T-helper 2 cell treated with Interferon-gamma antibody and Interleukin-4, amounts not matched to agents 5 μg/mL and 100 μg/mL, for 36 hours (primary cell): ENCODE measurements at places on chromosomes 4 and X.

DNA sequence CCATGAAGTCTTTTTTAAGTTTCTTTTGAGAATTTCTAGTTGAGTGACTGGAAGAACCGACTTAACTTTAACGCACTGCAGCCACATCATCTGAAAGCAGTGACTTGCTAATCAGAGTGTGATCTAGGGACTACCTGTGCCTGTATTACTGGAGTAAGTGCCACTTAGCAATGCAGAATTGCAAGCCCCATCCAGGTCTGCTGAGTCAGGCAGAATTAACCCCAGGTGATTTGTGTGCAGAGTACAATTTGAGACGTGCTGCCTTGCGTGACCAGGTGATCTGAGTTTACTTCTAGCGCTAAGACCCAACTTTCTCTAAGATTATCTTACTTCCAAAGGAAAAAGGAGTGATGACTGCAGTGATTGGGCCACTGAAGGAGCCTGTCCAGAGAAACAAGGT is 85.3 kb downstream of the CLCN4 start:
- DNase-seq = no peak

DNA sequence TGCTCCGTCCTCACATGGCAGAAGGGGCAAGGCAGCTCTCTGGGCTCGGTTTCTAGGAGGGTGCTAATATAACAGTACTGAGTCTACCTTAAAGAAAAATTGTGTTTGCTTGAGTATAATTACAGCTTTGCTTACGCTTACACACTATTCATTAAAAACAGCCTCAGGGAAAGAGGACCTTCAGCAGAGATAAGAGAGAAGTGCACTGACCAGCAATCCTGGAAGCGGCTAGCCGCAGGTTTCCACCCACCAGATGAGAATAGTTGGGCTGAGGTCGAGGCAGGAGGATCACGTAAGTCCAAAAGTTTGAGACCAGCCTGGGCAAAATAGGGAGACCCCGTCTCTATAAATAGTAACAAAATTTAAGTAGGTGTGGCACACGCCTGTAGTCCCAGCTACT is 15.2 kb upstream of the MRFAP1 start:
- no peak for DNase-seq

GRCh38 chrX:103927030-103927429 is 35.4 kb upstream of the TMSB15B start:
- no peak for DNase-seq

DNA sequence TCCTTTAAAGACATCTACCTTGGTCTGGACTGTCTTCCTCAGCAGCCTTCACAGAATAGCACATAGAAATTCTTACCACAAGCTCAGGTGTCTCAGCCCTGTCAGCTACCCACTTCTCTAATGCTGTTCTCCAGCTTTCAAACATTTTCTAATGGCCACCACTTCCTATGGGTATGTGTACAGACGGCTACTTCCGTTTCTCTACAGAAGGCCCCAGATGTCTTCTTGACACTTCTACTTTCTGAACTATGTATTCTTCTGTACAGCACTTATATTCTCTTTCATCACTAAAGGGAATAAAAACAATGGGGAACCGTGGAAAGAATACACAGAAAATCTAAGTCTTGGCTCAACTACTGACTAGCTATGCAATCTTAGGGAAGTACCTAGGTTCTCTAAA is 13.3 kb downstream of the OPHN1 start:
- no peak for DNase-seq

GRCh38 chrX:64190136-64190740 is 15.3 kb downstream of the AMER1 start:
- DNase-seq = no peak

DNA sequence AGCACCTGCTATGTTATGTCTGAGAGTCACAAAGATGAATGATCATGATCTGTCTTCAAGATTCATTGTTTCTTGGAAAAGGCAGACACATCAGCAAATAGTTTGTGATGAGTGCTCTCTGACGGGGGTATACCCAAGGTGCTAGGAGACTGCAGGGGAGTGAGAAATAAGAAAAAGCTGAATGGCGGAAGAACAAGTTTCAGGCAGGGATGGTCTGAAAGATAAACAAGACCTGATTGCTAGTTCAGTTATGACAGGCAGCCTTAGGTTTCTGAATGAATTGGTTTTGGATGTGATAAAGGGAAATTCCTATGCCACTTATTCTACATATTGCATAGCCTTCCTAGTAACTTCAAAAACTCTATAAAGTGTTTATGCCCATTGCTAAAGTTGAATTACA is 327.0 kb upstream of the DKK2 start:
- no peak for DNase-seq

- no peak for DNase-seq
These were observed 431.6 kb downstream of the IDS start for GRCh38 chrX:149073479-149073878.

DNA sequence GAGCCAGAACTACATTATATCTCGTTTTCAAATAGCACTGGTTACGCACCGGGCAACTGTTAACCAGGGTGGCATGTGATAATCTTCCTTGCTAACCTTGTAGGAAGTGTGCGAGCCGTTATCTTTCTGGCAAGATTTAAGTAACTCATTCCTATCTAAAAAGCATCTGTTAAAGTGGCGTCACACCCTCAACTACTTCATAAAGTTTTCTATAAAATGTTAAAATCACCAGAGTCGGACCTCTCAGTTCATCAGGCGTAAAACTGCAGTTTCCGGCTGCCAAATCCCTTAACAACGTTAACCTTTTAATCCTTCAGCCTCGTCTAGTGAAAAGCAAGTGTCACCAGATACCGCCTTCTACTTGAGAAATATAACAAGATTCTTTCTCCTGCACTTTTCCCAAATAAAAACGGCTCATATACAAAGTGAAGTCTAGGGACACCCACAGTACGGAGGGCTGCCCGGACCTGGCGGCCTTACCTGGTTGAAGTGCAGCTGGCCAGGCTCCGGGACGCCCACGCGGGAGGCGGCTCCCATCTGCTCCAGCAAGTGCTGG is 1.2 kb downstream of the SLC39A8 start:
- DNase-seq = no peak

GRCh38 chr4:140735317-140735716 is 20.9 kb downstream of the TBC1D9 start:
- DNase-seq = no peak

- DNase-seq = no peak
These were observed 30.9 kb upstream of the FAM156A start for GRCh38 chrX:52988985-52989917.

- DNase-seq = no peak
These were observed 49.4 kb downstream of the DTHD1 start for GRCh38 chr4:36330796-36331195.

DNA sequence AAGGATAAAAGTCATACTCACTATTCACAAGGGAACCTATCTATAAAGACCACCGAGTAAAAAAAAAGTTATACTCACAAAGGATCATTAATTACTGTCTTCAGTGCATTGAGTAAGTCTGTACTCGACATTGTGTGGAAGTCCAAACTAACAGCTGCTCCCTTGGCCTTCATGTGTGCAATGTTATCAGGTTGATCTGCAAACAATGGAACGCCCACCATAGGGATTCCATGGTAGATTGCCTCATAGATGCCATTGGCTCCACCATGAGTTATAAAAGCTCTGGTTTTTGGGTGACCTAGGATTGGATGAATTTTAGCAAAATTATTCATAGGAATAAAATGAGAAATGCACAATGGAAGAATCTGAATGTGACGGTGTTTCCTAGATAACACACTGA is 10.6 kb downstream of the UGT2B4 start:
- DNase-seq = no peak

- peak; percentile 35 for DNase-seq
These were observed 687 bp downstream of the CDK16 start for GRCh38 chrX:47218920-47219815.

DNA sequence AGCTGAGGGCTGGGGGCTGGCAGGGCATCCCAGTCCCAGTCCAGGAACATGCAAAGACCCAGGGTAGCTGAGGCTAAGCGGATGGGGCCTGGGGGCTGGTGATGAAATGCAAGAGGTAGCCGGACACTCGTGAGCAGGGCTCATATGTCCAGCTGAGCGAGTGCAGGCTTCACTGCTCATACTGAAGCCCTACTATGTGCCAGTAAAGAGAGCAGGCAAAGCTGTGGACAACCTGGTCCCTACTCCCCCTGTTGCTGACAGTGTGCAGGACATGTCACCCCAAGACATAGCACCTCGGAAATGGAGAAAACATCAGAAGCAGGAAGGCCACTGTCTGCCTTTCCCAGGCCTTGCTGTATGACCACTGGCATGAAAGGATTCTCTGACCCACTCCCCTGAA is 122.4 kb upstream of the STX18 start:
- no peak for DNase-seq

- DNase-seq = no peak
These were observed 55.3 kb downstream of the SH2D1A start for GRCh38 chrX:124401696-124402095.

GRCh38 chr4:176751061-176751460 is 41.7 kb downstream of the VEGFC start:
- DNase-seq = no peak

DNA sequence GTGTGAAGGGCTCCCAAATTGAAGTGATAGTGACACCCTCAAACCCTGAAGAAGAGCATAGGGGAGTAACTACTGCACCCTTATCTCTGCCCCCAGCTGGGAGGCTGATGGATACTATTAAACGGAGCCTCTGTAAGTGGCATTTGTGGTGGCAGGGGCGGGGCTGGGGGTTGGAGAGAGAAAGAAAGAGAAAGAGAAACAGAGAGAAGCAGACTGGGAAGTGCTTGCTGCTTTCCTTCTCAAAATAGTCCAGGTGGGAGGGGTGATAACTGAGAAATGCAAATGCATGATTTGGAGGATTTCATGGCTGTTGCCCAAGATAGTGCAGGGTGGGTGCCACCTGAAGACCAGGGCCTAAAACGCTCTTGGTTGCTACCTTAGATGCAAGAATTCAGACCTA is 253.5 kb upstream of the GATB start:
- peak; percentile 10 for DNase-seq

DNA sequence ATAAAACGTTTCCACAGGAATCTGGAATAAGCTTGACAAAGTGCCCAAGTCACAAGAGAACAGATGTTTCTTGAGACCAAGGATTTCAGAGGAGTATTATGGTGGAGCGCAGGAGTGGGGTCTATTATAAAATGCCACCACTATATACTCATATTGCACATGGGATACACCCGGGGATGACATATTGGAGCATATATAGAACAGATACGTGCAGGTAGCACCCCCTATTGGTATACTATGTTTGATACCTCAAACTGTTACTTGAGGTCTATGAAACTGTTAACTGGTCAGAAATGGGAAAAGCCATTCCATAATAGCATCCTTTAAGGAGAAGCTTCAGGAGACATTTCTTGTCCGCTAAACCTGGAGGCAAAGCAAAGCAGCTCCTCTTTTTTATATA is 86.0 kb downstream of the PCYT1B start:
- DNase-seq = no peak

GRCh38 chr4:110163327-110164069 is 34.9 kb downstream of the ELOVL6 start:
- no peak for DNase-seq

DNA sequence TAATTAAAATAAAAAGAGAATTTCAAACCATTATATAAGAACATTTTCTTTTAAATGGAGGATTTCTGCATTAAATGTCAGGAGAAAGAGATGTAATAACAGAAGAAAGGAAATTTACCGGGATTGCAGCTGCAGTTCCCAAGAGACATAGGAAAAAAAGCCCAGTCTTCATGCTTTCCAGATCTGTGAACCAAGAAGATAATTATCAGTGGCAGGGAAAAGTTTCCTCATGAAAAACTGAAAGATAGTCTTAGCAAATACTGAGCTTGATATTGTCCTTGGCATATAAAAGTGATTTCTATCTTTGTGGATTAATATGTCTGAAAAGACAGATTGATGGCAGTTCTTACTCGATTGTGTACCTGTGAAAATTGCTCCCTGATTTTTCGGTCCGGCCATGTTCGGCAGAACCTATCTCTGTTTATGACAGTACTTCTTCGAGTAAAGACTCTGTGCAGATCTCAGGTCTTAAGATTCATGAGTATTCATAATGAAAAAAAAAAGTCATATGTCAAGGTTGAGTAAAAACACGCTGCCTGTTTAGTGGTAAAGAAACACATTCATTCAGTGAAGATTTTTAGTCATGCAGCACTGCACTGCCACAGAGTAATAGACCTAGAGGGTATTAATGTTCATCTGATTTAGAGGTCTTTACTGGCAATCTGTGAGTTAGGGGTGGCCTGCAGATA is 29.6 kb downstream of the SPARCL1 start:
- peak; percentile 22 for DNase-seq
